ENCODE measurements at places on chromosomes 5 and 9.

GRCh38 chr5:44332285-44332971, 56.8 kb downstream of the FGF10 start:
- peak; percentile 5 for DNase-seq

GRCh38 chr9:104456831-104457230, 47.2 kb upstream of the OR13F1 start:
- no peak for DNase-seq

- DNase-seq, result no peak
Observed at GRCh38 chr5:119187776-119188529, 117.1 kb downstream of the DMXL1 start.

GRCh38 chr9:97873425-97873824, 20.4 kb downstream of the FOXE1 start:
- no peak for DNase-seq

GRCh38 chr5:410911-411517, 32.0 kb upstream of the EXOC3 start:
- no peak for DNase-seq

DNA sequence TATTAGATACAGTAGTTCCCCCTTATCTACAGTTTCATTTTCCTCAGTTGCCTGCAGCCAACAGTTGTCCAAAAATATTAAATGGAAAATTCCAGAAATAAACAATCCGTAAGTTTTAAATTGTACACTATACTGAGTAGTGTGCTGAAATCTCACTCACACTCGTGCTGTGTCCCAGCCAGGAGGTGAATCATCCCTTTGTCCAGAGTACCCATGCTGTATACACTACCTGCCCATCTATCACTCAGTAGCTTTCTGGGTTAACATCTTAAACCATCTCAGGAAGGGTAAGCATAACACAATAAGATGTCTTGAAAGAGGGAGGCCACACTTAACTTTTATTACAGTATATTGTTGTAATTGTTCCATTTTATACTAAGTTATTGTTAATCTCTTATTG, 31.7 kb upstream of the DNAH5 start:
- DNase-seq, result no peak

GRCh38 chr5:11023945-11024344, 262.9 kb upstream of the DAP start:
- DNase-seq, result no peak

- no peak for DNase-seq
Observed at GRCh38 chr9:135062254-135062653, 25.2 kb upstream of the OLFM1 start.

DNA sequence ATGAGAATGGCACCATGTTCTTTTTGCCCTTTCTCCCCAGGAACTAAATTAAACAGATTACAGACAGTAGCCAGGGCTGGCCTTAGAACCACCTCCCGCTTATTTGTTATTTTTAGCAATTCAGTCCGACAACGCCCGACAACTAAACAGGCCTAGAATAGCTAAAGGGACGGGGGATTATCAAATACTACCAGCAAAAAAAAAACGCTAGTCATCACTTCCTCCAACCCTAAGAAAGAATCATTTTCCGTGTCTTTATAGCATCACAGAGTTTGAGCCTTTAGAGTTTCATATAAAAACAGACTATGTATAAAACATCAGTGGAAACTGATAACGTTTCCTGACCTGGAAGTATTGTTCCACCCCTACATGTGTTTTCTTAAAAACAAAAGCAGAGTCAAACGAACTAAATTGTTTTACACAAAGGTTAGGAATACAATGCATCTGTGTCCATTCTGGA, 35.3 kb downstream of the PFDN1 start:
- no peak for DNase-seq

DNA sequence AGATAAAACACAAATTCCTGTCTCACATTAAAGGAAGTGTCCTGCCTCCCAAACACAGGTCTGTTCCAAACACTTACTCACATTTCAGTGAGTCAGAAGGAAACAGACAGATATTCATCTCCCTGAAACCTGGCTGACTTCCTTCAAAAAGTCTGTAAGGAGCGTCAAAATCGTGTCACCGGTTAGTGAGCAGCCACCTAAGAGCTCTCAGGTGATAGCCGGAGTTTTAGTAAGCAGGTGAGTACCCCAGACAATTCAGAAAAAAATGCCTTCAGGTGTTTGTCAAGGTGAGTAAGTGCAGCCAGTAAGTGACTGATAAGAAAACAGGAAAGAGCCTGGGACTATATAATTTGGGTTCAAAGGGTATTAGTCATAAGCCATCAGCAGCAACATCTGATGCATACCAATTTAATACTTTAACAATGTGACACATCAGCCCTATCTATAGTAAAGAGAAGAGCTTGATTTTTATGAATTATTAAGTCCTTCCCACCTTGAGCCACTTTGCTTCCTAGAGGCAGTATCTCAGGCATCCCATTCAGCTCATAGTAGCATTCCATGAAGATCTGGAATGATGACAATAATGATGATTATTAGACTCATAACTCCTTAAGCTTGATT, 1.3 kb upstream of the ITGA2 start:
- DNase-seq, result no peak

- no peak for DNase-seq
Observed at GRCh38 chr5:177446200-177447065, at the start of gene PRR7. Gene PRR7 (plus strand): TSS chr5:177446814. CDS start chr5:177455068, 8,254 bp downstream.

- DNase-seq, result peak; percentile 39
Observed at GRCh38 chr9:3043369-3043768, 199.5 kb upstream of the PUM3 start.

- DNase-seq, result no peak
Observed at GRCh38 chr5:150570333-150570732, 62.4 kb downstream of the NDST1 start.

DNA sequence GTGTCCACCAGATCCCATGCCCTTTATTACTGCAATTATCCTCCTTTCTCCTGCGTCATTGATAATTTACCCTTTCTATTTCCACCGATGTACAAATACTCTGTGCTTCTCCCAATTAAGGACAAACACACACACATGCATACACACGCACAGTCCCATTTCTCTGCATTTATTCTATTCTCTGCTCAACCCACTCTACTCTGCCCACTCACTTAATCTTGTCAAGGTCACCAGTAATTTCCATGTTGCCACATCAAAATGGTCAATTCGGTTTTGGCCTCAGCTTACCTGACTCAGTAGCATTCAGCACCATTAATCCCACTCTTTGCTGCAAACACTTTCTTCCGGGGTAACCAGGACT, 14.6 kb upstream of the STRBP start:
- DNase-seq, result no peak

DNA sequence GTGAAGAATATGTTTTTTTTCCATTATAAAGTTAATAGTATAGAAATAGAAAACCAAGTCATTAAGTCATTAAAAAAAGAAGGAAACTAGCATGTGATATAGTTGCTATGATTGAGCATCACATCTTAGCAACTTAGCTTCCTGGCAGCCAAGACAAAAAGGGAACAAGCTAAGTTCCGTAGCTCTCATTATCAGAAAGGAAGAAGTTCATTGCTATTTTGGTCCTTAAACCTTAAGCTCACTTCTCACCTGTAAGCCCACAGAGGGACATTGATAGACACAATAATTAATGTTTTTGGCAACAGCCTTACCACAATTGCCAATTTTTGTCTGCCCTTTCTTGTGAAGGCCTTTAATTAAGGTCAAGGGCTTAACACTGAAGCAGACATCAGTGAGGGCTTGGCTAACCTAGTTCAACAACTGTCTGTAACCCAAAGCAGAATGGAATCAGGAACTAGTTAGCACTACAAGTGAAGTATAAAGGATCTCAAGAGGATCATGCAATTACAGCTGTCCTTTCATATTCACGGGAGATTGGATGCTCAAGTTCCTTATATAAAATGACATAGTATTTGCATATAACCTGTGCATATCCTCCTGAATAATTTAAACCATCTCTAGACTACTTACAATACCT, 24.0 kb upstream of the KLF4 start:
- no peak for DNase-seq

GRCh38 chr9:137305060-137305797, 3.2 kb upstream of the NRARP start:
- DNase-seq, result peak; percentile 27

DNA sequence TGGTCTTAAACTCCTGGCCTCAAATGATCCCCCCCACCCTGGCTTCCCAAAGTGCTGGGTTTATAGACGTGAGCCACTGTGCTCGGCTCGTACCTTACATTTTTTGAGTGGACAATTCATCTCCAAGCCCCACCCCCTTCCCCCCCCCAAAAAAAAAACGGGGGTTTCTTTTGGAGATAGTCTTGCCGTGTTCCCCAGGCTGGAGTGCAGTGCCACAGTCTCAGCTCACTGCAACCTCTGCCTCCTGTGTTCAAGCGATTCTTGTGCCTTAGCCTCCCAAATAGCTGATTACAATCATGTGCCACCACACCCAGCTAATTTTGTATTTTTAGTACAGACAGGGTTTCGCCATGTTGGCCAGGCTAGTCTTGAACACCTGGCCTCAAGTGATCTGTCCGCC, 31.3 kb downstream of the ANKHD1 start:
- DNase-seq, result no peak

DNA sequence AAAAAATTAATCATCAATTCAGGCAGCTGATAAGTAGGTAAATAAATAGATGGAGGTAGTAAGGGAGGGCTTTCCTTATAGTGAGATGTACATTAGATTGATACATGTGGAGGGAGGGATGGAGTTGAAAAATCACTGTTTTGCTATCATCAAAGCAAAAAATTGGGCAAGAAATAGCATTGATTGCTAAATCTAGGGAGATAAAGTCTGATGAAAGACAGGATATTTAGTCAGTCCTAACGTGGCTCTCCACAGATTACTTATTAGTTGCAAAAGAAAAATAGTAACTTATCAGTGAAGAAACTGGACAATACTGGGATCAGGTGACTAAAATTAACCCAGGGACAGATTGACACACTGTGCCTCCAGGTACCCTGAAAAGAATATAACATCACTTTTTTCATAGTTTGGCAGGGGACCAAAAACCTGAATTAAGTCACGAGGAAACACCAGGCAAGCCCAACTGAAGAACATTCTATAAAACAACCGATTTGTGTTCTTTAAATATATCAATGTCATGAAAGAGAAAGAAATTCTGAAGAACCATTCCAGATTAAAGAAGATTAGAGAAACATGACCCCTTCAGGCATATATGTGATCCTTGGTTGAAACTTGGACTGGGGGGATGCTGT, 27.1 kb upstream of the GOLPH3 start:
- DNase-seq, result no peak

DNA sequence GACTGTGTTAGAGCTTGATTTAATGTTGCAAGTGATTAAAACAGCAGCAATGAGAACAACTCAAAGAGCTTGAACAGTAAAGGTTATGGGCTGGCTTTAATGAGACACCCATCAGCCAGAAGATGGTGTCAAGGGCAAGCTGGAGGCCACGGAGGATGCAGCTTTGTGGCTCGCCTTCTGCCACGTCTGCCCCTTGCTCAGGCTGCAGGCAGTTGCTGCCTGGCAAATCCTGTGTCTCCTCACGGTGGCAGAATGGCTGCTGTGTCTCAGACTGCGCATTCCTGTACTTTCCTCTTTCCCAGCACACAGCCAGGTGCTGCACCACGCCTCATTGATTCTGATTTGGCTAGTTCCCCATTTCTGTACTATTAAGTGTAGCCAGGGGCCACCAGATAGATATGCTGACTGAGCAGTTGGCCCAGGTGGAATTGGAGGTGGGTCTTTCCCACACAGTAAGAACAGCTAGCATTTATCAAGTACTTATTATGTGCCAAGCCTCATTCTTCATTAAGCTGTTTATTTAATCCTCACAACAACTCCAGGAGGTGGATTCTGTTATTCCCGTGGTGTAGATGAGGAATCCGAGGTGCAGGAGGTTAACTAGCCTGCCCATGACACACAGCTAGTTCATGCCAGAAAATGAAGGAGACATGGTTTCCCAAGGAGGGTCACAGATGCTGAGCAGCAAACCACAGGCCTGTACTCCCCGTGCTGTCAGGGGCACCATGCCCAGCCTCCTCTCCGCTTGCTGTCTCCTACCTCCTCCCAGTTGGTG, 3.5 kb downstream of the NXNL2 start:
- no peak for DNase-seq

DNA sequence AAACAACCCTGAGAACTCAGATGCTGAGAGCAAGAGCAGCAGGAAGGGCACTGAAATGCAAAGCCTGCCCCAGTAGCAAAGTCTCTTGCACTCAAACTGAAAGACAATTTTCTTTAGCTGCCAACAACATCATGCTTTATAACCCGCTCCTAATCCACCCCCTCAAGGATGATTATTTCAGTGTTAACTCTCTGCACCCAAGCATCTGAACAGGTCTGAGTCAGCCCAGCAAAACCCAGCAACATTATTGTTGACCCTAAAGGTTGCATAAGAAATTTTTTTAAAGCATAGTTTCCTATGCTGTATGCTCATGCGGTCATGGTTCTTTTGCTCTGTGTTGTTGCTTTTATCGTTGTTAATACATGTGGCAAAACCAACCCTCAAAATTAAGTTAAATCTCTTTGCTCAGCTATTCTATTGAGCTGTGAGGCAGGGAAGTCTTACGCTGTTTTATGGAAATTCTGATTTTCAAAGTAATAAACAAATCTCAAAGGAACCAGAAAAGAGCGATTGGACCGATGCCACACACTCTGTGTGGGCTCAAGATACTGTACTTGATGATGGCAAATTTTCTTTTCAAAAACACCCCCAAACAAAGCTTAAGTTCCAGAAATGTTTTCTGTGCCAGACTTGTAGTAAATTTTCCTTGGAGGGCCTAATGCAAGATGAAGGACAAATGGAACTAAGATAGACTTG, 440.6 kb upstream of the MPDZ start:
- peak; percentile 63 for DNase-seq

DNA sequence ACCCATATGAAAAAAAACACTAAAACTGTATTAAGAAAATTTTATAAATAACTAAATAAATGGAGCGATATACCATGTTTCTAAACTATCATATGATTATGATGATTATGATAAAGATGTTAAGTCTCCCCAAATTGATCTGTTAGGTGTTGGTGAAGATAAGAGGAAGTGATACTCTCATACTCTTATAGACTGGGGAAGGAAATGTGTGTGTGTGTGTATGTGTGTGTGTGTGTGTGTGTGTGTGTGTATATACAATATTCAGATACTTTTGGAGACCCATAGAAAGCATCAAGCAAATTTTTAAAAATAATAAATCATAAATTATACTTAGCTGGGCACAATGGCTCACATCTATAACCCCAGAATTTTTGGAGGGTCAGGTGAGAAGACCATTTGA, 62.9 kb downstream of the TMEM232 start:
- no peak for DNase-seq

DNA sequence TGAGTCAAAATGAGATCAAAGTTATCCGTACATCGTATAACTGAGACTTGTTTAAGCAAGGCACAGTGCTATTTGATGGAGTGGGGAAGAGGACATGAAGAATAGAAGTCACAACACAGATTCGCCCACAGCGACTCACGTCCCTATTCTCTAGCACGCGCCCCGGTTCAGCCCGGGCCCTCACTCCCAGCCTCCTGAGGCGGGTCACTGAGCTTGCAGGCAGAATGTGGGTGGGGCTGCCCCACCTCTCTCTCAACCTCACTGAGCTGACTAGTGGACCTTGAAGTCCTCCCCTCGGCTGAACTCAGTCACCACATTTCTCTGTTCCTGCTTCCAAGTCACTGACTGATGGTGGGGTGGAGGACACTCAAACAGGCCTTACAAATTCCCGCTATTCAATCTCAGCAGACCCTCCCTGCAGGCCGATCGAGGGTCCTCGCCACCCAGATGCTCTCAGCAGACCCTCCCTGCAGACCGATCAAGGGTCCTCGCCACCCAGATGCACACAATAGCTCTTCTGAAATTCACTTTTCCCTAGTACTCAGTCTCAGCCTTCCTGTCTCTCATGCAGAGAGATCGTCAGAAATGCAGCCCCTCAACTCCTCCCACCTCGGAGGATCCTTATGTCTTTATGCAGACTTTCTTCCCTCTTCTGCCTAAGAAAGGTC, 12.9 kb downstream of the GLDC start:
- DNase-seq, result no peak
